RPMI7951 (cell line): ENCODE measurements at places on chromosomes 1 and 21.

DNA sequence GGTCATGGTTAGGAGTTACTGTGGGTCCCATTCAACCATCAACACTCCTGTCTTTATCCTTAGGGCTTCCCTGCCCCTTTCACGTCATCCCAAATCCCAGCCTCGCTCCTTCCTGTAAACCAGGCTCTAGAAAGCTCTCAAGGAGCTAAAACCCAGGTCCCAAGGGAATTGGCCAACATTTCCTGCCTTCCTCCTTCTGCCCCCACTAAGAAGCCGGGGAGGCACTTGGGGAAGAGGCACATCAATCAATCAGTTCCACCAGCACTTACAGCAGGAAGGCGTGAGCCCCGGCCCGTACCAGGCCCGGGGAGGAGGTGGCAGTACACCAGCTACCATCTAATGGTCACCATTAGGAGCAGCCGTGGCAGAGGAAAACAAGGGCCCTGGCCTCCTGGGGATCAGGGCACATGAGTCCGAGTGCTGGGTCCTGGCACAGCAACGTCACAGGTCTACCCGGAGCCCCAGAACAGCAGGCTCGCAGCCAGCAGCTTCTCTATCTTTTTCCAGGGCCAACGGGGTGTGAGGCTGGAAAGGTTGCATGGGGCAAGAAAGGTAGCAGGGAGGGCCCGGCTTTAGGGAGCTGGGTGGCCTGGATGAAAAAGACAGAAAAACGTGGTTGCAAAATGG lies 108.6 kb downstream of the CASZ1 start:
- DNase-seq = no peak

- DNase-seq = peak; percentile 61
Measured at GRCh38 chr1:205324781-205325180, 3.2 kb upstream of the NUAK2 start.

DNA sequence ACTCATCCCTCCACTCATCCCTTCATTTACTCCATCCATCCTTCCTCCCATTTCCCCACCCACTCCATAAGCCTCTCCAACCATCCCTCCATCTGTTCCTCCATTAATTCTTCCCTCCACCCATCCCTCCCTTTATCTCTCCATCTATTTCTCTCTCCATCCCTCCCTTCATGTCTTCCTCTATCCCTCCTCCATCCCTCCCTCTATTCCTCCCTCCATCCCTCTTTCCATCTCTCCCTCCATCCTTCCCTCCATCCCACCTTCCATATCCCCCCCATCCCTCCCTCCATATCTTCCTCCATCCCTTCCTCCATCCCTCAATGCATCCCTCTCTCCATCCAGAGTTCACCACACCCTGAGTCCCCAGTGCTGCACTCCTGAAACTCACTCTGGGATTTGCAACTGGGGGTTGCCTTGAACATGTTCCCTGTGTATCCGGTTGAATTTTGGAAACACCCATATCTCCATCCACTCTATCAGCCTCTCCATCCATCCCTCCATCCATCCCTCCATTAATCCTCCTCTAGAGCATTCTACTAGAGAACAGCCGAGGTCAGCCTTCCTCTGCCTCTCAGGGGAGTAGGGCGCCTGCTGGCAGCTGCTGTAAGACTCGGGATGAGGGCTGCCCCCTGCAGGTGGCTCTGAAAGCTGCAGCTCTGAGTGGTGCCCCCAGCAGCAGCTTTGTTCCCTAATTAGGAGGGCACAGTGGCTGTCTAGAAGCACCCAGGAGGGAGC lies 39.4 kb downstream of the ABCG1 start:
- DNase-seq = peak; percentile 26

DNA sequence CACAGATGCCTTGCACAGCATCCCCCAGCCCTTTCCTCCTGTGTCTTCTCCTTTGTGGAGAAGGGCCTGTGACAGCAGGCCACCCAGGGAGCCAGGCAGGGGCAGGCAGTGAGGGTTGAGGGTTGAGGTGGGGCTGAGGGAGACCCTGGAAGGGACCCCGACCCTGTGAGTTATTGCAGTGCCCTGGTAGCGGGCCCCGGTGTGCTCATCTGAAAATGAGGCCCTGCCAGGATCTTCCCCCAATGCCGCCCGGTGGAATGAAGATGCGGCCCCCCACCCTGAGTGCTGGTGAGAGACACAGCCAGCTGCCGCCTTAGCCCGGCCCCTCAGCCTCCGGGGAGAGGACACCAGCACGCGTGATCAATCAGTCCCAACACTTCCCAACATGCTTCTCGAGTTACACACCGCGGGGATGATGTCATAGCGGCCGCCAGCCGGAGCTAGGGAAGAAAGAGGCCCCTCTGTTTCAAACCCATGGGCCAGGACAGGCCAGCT lies 36.2 kb upstream of the ACTRT2 start:
- DNase-seq = no peak

GRCh38 chr21:26918323-26919079 lies 48.4 kb downstream of the ADAMTS5 start:
- peak; percentile 12 for DNase-seq

DNA sequence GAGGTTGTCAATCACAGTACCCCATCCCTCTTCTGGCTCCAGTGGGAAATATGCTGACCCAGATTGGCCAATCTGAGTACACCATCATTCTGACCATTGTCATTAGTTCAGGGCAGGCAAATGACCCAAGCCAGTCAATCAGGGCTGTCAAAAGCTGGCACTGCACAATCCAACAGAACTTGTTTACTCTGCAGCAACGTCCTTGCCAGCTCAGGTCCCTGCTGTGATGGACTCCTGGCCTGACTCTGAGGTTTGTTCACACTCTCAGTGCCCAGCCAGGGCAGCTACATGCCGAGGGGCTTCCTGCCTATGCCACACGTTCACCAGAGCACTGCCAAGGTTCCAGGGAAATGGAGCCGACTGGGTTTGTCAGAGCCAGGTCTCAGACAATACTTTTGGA lies 14.7 kb upstream of the OVAAL start:
- DNase-seq = no peak

GRCh38 chr1:217431395-217431794 lies 199.5 kb downstream of the GPATCH2 start:
- DNase-seq = peak; percentile 5

DNA sequence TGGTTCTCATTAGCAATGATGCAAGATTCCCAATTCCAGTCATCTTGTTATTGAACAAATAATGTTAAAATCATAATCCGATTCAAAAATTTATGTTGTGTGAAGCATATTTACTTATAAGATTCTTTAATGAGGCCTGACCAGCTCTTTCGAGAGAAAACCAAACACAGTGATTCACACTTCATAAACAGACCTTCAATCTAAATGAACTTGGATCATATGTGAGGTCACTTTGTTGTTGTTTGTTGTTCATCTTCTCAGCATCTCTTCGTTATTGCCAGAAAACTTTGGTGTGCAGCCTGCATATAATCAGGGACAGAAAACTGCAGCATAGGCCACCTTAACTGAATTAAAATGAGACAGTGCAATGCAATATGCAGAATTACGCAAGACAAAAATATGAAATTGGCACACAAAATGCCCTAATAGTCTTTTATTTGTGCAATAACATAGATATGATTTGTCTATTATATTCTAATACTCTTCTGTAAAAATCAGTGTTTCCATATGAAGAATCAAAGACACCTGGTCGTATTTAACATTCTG lies 30.1 kb downstream of the NCAM2 start:
- DNase-seq = no peak

DNA sequence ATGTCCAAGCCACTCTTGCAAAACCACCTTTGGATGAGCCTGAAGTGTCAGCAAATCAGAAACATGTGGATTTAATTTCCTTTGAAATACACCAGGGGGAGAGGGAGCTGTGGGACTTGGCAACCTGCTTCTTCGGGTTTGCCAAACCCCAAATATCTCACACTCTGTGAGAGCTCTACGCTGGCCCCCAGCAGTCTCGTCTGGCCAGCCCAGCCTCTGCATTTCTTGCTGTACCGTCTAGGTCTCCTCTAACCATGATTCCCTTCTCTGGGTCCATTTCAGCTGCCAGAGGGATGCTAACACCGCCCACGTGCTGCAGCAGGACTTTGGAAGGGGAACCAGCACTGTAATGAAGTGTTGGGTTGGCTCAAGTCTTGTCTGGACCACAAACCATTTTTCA lies 114.6 kb downstream of the MRPS6 start:
- peak; percentile 51 for DNase-seq

- peak; percentile 94 for DNase-seq
Measured at GRCh38 chr1:48493970-48494769, 22.2 kb upstream of the SPATA6 start.

DNA sequence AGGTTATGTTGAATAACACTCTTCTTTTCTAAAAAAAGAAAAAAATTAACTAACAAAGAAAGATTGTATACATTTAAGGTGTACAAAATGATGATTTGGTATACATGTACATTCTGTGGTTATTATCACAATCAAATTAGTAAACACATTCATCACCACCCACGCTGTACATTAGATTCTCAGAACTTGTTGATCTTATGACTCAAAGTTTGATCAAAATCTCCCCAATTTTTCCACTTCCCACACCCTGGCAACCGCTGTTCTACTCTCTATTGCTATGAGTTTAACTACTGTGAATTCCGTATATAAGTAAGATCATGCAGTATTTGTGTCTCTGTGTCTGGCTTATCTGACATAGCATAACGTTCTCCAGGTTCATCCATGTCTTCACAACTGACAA lies 469.5 kb upstream of the CHRM3 start:
- DNase-seq = no peak

DNA sequence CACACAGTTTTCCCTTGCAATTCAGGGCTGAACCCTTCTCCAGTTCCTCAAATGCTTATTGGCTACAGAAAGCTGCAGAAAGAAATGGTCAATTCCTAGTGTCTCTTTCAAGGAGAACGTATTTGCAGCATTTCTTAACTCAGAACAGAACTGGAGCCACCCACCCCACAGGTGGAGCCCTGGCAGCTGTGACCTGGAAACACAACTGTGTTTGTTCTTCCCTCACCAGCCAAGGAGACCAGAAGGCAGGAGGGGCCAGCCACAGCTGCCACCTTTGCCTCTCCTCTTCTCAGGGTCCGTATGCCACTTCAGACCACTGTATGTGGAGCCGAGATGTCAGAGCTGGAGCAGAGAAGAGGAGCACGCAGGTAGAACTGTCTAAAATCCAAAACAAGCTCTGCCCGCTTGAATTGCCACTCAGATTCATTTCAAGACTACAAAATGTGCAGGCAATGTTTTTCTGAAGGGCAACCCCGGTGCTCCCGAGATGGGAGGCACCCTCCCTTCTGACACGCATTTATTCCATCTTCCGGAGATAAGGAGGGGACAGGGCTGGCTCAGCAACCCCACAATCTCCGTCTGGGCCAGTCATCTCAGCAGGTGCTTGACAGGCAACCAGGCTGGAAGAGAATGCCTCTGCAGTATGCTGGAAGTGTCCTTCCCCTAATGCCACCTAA lies 16.7 kb downstream of the CD247 start:
- DNase-seq = no peak

DNA sequence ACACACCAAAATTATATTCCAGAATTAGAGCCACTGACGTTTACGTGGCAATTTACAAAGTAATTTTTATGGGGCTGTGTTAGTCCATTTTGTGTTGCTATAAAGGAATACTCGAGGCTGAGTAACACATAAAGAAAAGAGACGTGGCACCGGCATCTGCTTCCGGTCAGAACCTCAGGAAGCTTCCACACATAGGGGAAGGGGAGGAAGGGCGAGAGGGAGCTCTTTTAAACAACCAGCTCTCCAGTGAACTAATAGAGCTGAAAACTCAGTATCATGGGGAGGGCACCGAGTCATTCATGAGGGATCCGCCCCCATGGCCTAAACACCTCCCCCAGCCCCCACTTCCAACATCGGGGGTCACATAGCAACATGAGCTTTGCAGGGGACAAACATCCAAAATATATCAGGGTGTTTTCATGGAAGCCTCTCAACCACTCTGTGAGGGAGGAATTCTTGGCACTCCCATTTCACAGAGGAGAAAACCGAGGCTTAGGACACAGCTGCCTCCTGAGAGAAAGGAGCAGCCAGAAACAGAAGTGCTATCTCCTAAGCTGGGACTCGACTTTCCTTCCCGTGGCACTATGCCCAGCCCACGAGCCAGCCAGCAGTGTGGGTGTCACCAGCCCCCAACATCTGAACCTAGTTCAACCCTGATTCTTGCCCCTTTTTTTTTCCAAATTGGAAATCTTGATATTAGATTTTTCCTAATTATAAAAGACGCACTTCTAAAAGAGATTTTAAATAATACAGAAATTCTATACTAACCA lies 29.2 kb downstream of the MIS18A start:
- DNase-seq = no peak

- no peak for DNase-seq
Measured at GRCh38 chr1:52679048-52679447, 19.1 kb downstream of the COA7 start.

GRCh38 chr1:28208818-28209441 lies 23.9 kb downstream of the DNAJC8 start:
- DNase-seq = peak; percentile 48
